NCI-H1436 treated with DMSO at 0.1 percent for 48 hours (cell line): ENCODE measurements at places on chromosomes 1 and 21.

DNA sequence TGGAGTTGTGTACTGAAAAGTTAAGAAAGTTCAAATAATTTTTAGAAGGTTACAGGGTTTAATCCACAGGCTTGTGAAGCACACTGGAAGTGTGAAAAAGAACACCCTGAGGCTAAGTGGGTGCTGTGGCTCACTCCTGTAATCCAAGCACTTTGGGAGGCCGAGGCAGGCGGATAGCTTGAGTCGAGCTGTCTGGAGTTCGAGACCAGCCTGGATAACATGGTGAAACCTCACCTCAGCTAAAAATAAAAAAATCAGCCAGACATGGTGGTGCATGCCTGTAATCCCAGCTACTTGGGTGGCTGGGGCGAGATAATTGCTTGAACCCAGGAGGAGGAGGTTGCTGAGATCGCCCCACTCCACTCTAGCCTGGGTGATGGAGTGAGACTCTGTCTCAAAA is 9.8 kb downstream of the TXNIP start:
- DNase-seq: no peak

DNA sequence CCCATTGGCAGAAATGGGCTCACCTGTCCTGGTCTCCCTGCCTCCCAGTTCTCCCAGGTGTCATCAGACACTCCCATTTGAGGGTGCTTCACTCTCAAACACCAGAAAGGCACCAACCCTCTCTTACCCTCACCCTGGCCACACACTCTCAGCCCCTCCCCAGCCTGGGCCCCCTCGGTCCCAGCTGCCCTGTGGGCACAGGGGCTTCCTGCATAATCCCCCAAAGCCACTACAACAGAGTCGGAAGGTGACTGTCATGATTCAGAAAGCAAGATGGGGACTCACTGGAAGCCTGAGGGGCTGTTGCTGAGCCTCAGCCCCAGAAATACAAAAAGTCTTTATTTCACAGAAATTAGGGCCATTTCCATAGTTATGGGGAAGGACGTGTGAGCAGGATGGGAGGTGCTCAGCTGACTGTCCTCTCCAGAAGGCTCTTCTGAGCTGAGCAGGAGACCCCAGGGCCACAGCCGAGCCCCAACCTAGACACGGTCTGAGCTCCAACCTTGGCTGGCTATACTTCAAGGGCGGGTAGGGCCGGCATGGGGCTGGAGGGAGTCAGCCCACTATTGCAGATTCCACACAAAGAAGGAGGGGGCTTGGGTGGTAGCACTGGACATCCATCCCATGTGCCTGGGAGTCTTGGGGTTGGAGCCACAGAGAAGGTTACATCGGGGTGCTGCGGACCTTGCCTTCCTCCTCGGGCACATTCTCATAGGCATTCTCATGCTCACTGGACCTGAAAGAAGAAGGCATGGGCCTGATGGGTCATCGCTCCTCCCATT is 6.3 kb downstream of the PDZK1IP1 start:
- DNase-seq: no peak

GRCh38 chr1:180397175-180397574 is 105.2 kb downstream of the ACBD6 start:
- no peak for DNase-seq

- DNase-seq: no peak
Observed at GRCh38 chr1:228161866-228162265, 3.7 kb upstream of the IBA57 start.

DNA sequence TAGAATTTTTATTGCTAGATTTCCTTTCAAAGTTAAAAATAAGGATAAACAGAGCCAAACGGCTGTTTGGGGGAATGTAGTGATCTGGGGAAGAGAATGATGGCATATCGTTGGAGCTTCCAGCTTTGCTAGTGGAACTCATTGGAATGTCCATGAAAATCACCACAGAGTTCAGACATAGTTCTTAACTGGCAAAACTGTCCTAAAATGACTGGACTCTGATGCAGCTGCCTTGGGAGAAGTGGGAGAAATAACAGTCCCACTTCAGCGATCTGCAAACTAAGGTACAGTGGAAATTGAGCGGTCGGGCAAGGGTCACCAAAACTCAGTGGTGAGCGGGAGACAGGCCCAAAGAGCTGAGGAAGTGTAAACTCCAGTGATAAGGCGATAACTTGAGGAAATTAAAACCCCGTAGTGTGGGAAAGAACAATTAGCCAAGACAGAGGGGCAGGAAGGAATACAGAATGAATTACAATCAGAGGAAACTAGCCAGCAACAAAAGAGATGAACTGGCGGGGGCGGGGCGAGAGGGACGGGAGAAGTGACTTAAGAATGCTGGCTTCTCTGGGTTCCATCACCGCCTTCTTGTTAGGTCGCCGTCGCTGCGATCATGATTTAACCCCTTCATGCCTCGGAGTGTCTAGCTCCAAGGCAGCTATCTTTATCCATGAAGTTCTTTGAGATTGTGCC is 89.8 kb upstream of the ARHGAP29 start:
- no peak for DNase-seq

GRCh38 chr1:113777561-113777960 is 18.3 kb upstream of the PHTF1 start:
- DNase-seq: no peak

GRCh38 chr21:25313829-25314228 is 293.5 kb downstream of the MRPL39 start:
- no peak for DNase-seq

GRCh38 chr1:92820024-92820423 is 11.8 kb upstream of the RPL5 start:
- DNase-seq: no peak

DNA sequence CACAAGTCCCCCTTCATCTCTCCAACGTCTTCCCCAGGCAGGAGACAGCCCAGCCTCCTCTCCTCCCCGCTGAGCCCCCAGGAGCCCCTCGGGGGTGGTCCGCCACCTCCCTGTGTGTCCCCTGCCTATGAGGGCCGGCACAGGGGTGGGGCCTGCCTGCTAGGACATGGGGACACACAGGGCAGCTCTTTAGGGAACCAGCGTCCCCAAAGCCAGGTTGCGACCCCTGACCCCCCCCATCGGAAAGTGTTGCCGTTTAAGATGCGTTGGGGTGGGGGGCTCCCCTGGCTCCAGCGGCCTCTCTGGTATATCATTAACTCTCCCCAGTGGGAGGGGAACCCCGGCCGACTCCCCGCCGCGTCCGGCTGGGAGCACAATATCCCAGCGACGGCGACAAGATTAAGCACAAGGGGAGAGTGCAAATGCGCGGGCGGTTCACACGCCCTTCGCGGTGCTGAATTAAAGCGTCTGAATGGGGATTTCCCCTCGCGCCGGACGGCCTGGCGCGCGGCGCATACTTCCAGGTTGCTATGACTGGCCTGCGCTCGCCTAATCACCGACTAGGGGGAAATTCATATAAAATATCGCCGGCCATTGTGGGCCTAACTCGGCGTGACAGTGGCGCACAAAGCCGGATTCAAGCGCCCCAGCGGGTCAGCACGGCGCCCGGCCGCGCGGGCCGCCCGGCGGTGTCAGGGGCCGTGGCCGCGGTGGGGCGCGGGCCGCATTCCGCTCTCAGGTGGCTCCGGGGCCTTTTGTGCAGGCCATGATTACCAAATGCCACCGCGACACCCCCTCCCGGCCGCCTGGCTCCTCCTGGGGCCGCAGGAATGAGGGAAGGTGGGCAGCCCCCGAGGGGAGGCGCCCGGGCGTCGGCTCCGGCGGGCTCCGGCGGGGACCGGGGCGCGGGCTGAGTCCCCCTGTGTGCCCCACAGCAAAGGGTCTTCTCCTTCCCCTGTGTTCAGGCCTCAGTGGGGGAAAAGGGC is 30.9 kb downstream of the WNT3A start:
- no peak for DNase-seq
